ENCODE measurements at places on chromosomes 16 and 17. TPM values are rescaled to one million over a fixed set of nuclear protein-coding genes. Genes with fewer than 3 reads are reported as not detected.

Gene SLC35G6
- total RNA-seq: not detected

Gene GCGR
- total RNA-seq: not detected

Gene GRIN2C
- total RNA-seq: under 0.01 TPM

Gene PRDM7
- not detected for total RNA-seq

Gene NUPR1
- total RNA-seq: 55.0 TPM

Gene TCAP
- total RNA-seq: 0.33 TPM

Gene ADGRG1
- total RNA-seq: 196 TPM

Gene SLC16A5
- 9.8 TPM for total RNA-seq

Gene MYH1
- not detected for total RNA-seq

Gene PPP1R27
- 1.5 TPM for total RNA-seq

Gene TP53TG3B
- not detected for total RNA-seq

Gene IGF2BP1
- not detected for total RNA-seq

Gene TUBG2
- 12.3 TPM for total RNA-seq

Gene EVI2A
- not detected for total RNA-seq

Gene GNAO1
- total RNA-seq: not detected

Gene LRRC37A
- total RNA-seq: 3.0 TPM
